ENCODE measurements at places on chromosomes 2 and 18.

- no peak for DNase-seq
These were observed 327.6 kb upstream of the ZEB2 start for GRCh38 chr2:144847347-144848080.

DNA sequence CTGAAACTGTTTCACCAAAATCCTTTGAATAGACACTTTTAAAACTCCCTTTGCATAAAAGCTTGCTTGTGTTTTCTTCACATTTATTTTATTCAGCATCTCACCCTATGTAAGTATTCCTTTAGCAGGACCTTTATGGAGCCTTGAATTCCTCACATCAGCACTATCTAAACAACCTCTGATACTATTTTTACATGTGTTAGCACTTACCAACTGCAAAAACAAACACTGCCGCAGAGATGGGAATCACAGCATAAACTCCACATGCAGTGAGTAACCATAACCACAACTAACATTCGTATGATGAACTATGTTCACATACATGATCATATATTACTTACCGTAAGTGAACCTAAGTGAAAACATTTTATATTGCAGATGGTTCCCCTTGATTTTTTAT, 15.4 kb downstream of the FBXO15 start:
- no peak for DNase-seq

GRCh38 chr2:74225698-74226459, 27.5 kb downstream of the MTHFD2 start:
- no peak for DNase-seq

GRCh38 chr18:55400590-55401541, 187.1 kb downstream of the TCF4 start:
- DNase-seq, result no peak

DNA sequence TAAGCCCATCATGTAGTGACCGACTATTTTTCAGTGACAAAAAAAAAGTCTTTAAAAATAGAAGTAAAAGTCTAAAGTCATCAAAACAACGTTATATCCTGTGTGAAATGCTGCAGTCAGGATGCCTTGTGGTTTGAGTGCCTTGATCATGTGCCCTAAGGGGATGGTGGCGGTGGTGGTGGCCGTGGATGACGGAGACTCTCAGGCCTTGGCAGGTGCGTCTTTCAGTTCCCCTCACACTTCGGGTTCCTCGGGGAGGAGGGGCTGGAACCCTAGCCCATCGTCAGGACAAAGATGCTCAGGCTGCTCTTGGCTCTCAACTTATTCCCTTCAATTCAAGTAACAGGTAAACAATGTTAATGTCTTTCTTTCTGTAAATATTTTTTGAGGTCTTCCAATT, at the start of gene CD28:
Gene CD28 (plus strand): TSS at position 237 of the 400 bp plus-strand sequence. CDS start 58 bp downstream, at position 295.
- DNase-seq, result peak; percentile 92

GRCh38 chr2:239162141-239162821, 238.5 kb downstream of the HDAC4 start:
- DNase-seq, result no peak

- DNase-seq, result no peak
These were observed 59.8 kb downstream of the C2orf74 start for GRCh38 chr2:61221819-61222218.

DNA sequence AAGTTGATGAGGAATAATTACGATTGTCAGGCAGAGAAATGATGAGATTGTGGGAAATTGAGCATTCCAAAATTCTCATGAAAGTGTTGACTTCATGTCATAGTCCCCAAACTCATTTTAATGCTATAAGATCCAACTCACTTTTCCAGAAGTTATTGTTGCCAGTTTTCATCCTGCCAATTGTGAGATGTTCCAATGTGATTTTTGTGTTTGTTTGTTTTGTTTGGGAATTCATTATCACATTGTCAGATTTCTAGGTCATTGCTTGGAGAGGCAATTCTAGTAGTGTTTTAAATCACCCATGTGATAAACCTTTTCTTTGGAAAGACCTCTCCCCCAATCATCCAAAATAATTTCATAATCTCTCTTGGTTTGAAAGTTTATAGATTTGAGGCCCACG, 86.0 kb upstream of the ACVR2A start:
- no peak for DNase-seq

- DNase-seq, result no peak
These were observed 162.2 kb downstream of the BABAM2 start for GRCh38 chr2:28052691-28053090.

- no peak for DNase-seq
These were observed 93.5 kb upstream of the SLC14A2 start for GRCh38 chr18:45521777-45522176.

DNA sequence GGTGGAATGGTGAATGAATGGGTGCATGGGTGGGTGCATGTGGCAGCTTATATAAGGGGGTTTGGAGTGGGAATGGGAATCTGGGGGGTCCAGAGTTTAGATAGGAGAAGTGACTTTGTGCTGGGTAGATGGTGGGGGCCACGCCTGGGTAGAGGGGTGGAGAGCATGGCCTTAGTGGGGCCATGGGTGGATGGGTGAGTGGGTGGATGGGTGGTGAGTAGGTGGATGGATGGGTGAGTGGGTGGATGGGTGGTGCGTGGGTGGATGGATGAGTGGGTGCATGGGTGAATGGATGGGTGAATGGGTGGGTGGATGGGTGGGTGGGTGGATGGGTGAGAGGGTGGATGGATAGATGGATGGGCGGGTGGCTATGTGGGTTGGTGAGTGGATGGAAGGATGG, 53.9 kb downstream of the MYO7B start:
- no peak for DNase-seq

GRCh38 chr18:46764586-46764985, 7.7 kb upstream of the ST8SIA5 start:
- DNase-seq, result no peak

DNA sequence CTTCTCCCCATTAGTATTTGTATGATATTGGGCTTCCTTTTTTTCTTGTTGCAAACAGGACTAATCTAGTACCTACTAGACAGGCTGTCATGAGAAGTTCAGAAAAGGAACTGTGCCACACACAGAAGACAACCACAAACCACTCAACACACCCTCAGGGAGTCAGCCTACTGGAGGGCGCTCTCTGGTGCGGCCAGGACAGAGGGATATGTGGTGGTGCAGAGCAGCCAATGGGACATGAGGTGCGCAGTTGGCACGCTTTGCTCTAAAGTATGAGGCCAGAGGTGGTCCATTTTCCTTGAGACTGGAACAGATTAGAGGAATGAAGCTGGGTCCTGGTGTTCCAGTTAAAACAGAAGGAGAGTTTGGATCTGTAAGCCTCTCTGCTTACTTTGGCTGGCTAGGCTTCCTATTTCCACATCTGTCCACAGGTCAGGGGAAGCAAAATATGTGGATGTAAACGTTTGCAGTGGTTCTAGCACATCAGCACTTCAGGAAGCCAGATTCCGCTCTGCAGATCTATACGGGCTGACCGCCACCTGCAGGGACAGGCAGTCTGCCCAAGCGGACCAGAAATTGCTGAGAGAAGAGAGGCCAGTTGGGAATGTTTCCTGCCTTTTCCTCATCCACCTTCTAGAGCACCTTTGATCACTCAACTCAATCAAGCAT, 114.1 kb downstream of the GFPT1 start:
- DNase-seq, result no peak

GRCh38 chr18:3451989-3452749, 2.2 kb downstream of the TGIF1 start:
- peak; percentile 55 for DNase-seq

- DNase-seq, result no peak
These were observed at the start of gene LGALSL for GRCh38 chr2:64453770-64454385. TSS of gene LGALSL (plus strand) at chr2:64454162. CDS start at chr2:64454546, 384 bp downstream.

GRCh38 chr2:118219611-118220010, 131.3 kb downstream of the INSIG2 start:
- no peak for DNase-seq

- no peak for DNase-seq
These were observed 12.3 kb upstream of the ROCK2 start for GRCh38 chr2:11356764-11357163.

DNA sequence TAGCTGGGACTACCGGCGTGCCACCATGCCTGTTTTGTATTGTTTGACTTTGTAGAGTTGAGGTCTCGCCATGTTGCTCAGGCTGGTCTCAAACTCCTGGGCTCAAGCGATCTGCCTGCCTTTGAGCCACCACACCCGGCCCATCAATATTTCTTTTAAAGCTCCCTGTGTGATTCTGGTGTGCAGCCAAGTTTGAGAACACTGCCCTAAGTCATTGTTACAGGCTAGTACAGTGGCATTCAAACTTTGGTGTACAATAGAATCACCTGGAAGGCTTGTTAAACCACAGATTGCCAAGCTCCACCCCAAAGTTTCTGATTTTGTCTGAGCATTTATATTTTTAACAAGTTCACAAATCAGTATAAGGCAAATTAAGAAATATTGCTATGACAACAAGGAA, 99.9 kb downstream of the RBBP8 start:
- DNase-seq, result no peak

DNA sequence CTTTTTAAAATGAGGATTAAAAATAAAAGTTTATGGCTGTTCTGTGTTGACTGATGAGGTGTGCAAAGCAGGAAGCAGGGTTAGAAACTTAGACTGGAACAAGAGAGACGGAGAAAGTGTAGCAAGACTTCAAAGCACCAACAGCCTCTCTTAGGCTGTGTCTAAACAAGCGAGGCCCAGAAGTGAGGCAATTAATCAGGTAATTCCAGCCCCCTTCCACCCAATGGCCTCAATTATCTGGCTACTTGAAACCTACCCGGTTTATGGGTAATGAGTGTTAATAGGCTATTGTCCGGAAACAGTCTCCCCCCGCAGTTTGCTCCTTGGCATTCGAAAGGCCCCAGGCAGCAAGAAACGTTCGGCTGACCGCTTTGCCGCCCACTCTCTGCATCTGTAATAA, 171.7 kb upstream of the MYCN start:
- no peak for DNase-seq

- DNase-seq, result no peak
These were observed 135.5 kb downstream of the SPOPL start for GRCh38 chr2:138637061-138637460.

- no peak for DNase-seq
These were observed 60.3 kb downstream of the RFTN2 start for GRCh38 chr2:197615016-197615652.

DNA sequence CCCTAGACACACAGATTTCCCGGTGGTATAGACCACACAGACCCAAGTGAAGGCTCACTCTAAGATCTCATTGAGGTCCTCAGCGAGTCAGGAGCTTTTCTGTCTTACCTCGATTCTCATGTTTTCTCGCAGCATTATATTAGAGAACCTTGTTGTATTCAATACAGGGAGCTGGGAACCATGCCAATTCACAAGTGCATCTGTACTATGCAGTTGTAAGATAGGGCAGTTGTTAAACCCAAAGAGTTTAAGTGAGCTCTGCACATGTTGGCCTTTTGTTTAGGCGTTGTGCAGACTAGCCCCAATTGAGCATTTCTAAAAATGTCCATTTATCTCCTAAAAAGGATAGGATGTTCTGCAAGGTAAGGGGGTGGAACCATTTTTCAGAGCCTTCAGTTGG, 59.6 kb downstream of the FEZ2 start:
- DNase-seq, result no peak

DNA sequence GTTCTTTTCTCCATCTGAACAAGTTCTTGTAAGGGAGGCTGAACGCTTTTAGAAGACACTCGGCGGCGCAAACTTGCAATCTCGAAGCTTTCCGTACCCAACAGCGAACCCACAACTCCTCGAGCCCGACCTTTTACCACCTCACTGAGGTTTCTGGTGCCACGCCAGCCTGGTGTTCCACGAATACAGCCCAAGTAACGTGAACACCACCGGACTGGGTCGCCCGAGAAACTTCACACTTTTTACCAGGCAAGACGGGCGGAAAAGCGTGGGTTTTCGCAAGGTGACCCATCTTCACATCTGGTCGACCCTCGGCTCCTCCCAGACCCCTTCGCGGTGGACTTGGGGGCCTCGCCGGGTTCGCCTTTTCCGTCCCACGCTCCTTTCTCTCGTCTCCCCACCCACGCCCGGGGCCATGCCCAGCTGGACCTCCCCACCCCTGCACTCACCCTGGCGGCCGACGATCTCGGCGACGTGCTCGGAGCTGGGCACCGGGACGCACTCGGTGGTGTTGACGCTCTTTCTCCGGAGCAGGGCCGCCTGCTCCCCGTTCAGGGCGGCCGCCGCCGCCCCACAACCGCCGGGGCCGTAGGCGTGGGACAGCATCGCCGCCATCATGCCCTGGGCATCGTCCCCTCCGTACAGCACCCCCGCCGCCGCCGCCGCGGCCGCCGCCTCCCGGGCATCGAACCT, 1.2 kb downstream of the MEX3C start:
- DNase-seq, result peak; percentile 60

- DNase-seq, result no peak
These were observed 198.8 kb downstream of the DCDC2C start for GRCh38 chr2:3902131-3902530.

GRCh38 chr2:240622060-240622411, 3.2 kb upstream of the GPR35 start:
- peak; percentile 23 for DNase-seq

DNA sequence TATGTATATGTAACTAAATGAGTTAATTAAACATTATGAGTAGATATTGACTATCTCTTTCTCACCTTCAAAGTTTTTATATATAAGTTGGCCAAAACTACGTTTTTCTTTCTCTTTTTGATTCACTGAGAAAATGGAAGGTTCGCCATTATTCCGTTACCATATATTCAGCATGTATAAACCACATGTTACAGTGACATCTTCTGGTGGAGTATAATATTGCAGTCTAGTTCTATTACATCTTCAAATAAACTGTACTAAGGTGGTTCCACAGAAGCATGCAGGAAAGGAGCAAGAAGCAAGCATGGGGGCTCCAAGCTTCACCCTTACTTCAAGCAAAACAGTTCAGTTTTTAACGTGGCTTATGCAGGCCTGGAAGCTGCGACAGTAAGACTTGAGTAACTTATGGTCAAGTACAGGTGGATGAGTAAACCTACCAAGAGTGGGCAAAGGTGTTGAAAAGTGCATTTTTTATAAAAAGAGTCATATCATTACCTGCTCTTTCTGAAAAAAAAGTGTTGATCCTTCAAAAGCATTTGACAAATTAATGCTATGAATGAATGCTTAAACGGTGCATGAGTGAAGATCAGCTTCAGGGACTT, 129.8 kb upstream of the RAB6C start:
- no peak for DNase-seq

GRCh38 chr2:96225016-96225533, 16.4 kb upstream of the STARD7 start:
- DNase-seq, result no peak

DNA sequence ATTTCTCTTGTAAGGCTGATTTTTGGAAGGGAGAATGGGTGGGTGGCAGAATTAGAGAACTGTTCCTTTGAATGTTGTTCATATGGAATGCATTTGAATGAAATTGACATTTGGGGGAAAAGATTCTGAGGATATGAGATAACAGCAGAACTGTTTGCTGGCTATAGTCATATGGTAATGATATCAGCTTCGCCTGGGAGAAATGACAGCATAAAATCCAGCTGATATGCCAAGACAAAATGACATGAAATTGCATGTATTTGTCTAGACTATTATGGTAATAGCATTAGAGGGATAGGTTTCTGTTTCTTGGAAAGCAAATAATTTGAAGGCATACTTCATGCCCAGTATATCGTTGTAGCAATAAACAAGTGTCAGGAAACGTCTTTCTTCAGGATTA, 150.8 kb upstream of the SPATS2L start:
- no peak for DNase-seq

DNA sequence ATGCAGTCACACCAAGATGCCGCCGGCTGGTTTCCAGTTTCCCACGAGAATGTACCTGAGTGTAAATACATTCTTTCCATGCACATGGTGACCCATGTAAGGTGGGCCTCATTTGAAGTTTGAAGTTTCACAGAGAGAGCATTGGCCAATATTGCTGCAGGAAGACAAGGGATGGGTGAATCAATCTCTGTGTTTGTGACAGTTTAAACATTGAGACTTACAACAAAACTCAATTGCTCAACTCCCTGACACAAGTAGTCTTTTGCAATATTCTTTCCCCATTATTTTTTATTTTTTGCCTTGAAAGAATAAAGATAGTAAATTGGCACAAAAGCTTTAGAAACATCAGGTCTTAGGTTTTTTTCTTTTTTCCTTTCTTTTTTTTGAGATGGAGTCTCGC, 5.1 kb downstream of the SERPINB2 start:
- no peak for DNase-seq

Data from activated CD4-positive, alpha-beta T cell treated with anti-CD3 and anti-CD28 coated beads for 48 hours (primary cell).